Endothelial cell of umbilical vein (primary cell): ENCODE measurements at places on chromosomes 16 and 17. TPM values are rescaled to one million over a fixed set of nuclear protein-coding genes. Genes with fewer than 3 reads are reported as not detected.

DNA sequence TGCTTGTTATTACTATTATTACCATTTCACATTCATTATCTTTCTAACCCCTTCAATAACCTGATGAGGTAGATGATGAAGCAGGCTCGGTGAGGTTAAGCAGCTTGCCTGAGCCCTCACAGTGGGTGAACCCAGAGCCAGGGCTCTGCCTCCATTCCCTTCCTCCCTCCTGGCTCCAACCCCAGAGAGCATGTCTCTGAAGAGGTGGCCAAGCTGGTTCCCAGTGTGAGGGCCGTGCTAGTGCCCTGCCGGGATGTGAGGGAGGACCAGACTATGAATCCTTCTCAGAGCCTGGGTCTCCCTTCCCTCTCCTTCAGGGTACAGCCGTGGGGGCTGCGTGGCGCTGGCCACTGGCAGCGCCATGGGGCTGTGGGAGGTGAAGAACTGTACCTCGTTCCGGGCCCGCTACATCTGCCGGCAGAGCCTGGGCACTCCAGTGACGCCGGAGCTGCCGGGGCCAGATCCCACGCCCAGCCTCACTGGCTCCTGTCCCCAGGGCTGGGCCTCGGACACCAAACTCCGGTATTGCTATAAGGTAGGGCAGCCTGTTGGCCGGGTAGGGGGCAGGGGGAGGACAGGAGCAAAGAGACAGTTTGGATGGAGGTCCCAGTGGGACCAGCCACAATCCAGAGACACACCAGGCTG lies 49.6 kb downstream of the MRC2 start:
- no peaks in the 10 kb centered on the region for H3K4me1 ChIP-seq
- no peak for DNase-seq
- H3K4me3 ChIP-seq: no peak overlapping the region
- H3K27me3 ChIP-seq: no peaks in the 10 kb centered on the region

GRCh38 chr17:9361188-9361955 lies 214.2 kb downstream of the STX8 start:
- H3K27me3 ChIP-seq: no peaks in the 10 kb centered on the region
- DNase-seq: no peak
- H3K27ac ChIP-seq: no peak overlapping the region
- H3K36me3 ChIP-seq: no peaks in the 10 kb centered on the region

- no peak overlapping the region for H3K27ac ChIP-seq
- no peaks in the 10 kb centered on the region for H3K36me3 ChIP-seq
- no peak overlapping the region for H3K4me3 ChIP-seq
- peaks cover 10% of the 10 kb centered on the region for H3K27me3 ChIP-seq
These were observed 33.2 kb upstream of the ABR start for GRCh38 chr17:1212946-1213345.

FCSK gene
- 13.2 and 18.0 TPM in 2 replicates for total RNA-seq

GRCh38 chr16:12468552-12468951 lies 335.1 kb downstream of the CPPED1 start:
- peaks cover 14% of the 10 kb centered on the region for H3K4me1 ChIP-seq
- no peaks in the 10 kb centered on the region for H3K27me3 ChIP-seq
- no peaks in the 10 kb centered on the region for H3K36me3 ChIP-seq
- no peak for DNase-seq
- H3K4me3 ChIP-seq: no peak overlapping the region

DNA sequence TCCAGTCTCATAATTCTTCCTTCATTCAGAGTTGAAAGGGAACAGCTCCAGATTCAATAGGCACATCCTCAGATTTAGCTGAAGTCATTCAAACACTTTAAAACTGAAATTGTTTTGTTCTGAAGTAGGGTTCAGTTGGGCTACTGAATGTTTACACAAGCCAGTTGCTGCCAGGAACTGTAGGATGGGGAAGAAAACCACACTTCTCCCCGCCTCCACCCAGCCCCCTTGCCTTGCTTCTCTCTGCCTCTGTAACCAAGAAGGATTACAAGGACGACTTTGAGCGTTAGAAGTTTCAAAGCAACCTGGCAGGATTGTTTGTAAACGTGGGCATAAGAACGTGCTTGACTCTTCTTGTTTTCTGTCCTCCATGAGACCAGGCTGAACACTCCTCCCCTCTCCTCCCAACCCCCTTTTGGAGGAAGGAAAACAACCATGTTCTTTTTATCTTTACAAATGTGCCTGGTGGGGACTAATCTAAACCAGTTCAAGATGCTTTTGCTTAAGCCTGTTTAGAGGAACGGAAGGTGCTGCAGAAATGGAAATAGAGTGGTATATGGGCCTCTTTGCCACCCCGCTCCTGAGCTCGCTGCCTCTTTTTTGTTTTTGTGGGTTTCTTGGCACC lies 287.9 kb downstream of the FTO start:
- H3K27ac ChIP-seq: no peak overlapping the region
- H3K27me3 ChIP-seq: no peaks in the 10 kb centered on the region
- H3K4me3 ChIP-seq: no peak overlapping the region
- no peaks in the 10 kb centered on the region for H3K4me1 ChIP-seq
- peak; percentile 14 for DNase-seq

- no peaks in the 10 kb centered on the region for H3K36me3 ChIP-seq
- no peaks in the 10 kb centered on the region for H3K4me1 ChIP-seq
- no peak overlapping the region for H3K4me3 ChIP-seq
- H3K27me3 ChIP-seq: no peaks in the 10 kb centered on the region
- H3K27ac ChIP-seq: no peak overlapping the region
These were observed 29.8 kb upstream of the MYH2 start for GRCh38 chr17:10579270-10579669.

DNA sequence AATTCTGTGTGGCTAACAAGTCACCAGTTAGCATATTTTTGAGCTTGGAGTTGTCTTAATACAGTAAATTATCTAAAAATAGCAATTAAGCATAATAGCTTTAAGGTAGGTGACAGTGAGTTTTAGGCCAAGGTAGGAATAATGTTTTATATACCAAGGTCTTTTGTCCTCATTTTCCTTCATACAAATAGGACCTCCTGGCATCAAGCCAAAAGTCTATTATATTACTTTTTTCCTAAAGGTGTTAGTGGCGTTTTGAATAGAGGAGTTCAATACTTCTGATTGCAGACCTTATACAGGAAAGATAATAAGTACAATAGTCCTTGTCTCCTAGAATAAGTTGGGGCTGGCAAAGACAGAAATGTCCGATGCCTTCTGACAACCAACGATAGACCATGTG lies 2277.7 kb downstream of the TP53TG3F start:
- no peak overlapping the region for H3K4me3 ChIP-seq
- H3K4me1 ChIP-seq: no peaks in the 10 kb centered on the region
- no peak overlapping the region for H3K27ac ChIP-seq
- no peaks in the 10 kb centered on the region for H3K36me3 ChIP-seq
- no peak for DNase-seq
- H3K27me3 ChIP-seq: no peaks in the 10 kb centered on the region

DNA sequence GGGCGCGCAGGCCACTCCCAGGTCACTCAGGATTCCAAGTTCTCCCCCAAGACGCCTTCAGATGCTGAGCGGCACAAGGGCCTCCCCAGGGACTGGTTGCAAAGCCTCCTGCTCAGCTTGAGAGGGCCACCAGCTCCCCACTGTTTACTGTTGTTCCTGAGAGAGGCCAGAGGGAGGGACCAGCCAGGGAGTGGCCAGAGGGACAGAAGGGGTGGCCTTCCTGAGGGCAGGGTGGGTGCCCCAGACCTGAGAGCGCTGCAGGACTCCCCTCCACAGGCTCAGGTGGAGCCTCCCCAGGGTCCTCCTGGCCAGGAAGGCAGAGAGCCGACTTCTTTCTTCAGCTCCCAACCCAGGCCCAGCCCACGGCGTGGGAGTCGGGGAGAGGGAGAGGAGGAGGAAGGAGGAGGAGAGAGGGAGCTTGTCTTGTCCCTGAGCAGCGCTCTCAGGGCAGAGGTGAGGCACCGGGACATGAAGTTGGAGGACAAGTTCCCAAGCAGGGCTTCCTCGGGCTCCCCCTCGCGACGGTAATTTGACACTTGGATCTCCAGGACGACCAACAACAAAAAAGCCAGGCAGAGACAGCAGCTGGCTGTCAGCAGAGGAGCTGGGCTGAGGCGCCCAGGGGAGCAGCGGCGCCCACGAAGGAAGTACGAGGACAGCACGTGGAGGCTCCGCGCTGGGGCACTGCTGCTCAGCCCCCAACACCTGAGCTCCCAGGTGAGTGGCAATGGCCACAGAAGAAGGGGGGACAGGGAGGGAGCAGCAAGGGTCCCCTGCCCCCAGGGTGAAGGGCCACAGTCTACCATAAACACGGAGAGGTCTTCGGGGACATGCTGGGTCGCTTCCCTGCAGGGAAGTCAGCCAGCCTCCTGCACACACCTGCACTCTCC lies 497 bp downstream of the SMIM5 start:
- no peaks in the 10 kb centered on the region for H3K36me3 ChIP-seq
- H3K4me3 ChIP-seq: no peak overlapping the region
- H3K27ac ChIP-seq: peak overlapping the region; percentile 29
- no peaks in the 10 kb centered on the region for H3K27me3 ChIP-seq
- peak; percentile 82 for DNase-seq
- H3K4me1 ChIP-seq: peaks cover 12% of the 10 kb centered on the region

DNA sequence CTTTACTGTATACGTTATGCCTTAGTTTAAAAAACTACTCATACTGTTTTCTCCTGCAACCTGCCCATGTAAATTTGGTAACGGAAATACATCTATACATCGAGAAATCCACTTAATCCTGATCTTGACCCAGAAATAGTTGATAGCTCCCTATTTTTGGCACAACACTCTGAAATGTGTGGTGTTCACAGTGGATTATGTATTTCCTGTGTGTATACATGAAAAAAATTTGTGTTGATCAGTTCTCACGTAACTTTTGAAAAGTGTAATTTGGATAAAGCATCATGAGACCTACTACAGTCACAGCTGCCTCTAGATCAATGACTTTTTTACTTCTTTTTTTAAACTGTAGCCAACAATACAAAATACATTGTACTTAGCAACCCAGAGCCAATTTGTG lies 90.7 kb downstream of the VMP1 start:
- no peak for DNase-seq
- no peak overlapping the region for H3K27ac ChIP-seq
- H3K4me3 ChIP-seq: no peak overlapping the region
- H3K27me3 ChIP-seq: no peaks in the 10 kb centered on the region
- H3K36me3 ChIP-seq: no peaks in the 10 kb centered on the region
- H3K4me1 ChIP-seq: peaks cover 16% of the 10 kb centered on the region

GRCh38 chr16:72818236-72818845 lies 229.6 kb downstream of the ZFHX3 start:
- H3K4me3 ChIP-seq: no peak overlapping the region
- H3K27ac ChIP-seq: no peak overlapping the region
- H3K4me1 ChIP-seq: no peaks in the 10 kb centered on the region
- H3K36me3 ChIP-seq: no peaks in the 10 kb centered on the region
- no peak for DNase-seq
- H3K27me3 ChIP-seq: no peaks in the 10 kb centered on the region

IGF2BP1 gene
- total RNA-seq: 91.7 and 99.5 TPM in 2 replicates

DNA sequence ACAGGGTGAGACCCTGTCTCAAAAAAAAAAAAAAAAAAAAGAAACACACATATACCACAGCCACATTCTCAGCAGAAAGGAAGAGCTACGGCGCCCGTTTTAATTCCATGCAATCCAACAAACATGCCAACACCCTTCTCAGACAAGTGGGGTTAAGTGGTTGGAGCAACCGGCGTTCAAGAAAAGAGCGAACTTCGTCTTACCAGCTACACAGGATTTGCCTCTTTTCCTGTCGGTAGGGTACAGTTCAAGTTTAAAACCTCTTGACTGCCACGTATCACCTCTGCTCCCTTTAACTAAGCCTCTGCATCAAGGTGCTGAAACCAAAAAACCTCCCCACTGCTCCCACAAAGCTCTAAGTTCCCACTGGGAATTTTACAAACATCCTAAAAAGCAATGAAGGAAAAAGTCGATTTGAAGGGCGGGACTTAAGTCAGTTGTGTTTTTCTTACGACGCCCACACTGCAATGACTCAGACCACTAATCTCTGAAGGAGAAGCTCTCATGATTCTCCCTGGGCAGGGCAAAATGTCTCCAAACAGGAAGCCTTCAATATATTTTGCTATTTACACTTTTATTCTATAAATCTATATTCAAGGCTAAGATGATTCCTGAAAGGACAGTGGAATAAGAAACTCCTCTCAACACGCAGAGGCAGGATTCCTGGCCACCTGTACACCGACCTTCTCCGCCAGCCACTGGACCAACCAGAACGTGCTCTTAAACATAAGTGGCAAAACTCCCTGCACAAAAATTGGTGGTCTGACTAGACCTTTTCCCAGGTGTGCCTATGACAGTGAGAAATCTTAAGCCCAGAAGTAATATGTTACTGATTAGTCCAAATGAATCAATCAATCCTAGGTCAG lies 18.8 kb downstream of the SRP68 start:
- H3K27me3 ChIP-seq: no peaks in the 10 kb centered on the region
- peak; percentile 79 for DNase-seq
- H3K36me3 ChIP-seq: peaks cover 23% of the 10 kb centered on the region
- H3K27ac ChIP-seq: peak overlapping the region; percentile 25
- no peak overlapping the region for H3K4me3 ChIP-seq
- H3K4me1 ChIP-seq: peaks cover 18% of the 10 kb centered on the region

- H3K36me3 ChIP-seq: peaks cover 6% of the 10 kb centered on the region
- H3K4me1 ChIP-seq: peaks cover 12% of the 10 kb centered on the region
- H3K27ac ChIP-seq: no peak overlapping the region
- no peaks in the 10 kb centered on the region for H3K27me3 ChIP-seq
- peak; percentile 44 for DNase-seq
- no peak overlapping the region for H3K4me3 ChIP-seq
These were observed 9.1 kb upstream of the ARL5C start for GRCh38 chr17:39174920-39175694.

DNA sequence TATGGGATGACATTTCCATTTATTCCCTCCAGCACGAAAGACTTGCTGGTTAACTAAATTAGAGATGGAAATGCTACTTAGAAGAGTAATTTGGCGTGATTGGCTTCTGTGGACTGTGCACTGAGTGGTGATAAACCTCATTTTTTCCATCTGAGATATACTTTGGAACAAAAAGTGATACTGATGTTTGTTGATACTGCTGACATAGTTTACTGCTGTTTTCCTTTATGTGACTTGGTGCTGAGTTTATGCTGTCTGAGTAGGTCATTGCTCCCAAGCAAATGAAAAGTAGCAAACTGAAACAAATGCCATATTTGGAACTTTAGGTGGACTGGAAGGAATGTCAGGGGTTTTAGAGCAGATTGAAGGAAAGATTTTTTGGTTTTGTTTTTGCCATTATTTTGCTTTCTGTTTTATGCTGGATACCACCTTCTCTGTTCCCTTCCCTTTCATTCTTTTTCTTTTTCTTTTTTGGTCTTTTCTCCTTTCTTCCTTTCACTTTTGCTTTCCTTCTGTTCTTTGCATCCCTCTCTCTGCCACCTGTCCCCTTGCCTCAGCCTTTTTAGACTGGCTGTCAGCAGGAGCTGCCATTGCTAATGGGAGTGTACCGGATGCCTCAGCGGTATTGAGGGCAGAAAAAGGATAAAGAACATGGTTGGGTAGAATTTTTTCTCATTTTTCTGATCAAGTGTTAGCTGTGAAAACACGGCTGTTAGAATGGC lies 41.8 kb downstream of the NUP93 start:
- no peaks in the 10 kb centered on the region for H3K27me3 ChIP-seq
- no peak overlapping the region for H3K27ac ChIP-seq
- H3K4me1 ChIP-seq: no peaks in the 10 kb centered on the region
- no peak overlapping the region for H3K4me3 ChIP-seq

SLC5A11 gene
- total RNA-seq: not detected in 2 replicates
